ENCODE measurements at places on chromosomes 13 and 19.

DNA sequence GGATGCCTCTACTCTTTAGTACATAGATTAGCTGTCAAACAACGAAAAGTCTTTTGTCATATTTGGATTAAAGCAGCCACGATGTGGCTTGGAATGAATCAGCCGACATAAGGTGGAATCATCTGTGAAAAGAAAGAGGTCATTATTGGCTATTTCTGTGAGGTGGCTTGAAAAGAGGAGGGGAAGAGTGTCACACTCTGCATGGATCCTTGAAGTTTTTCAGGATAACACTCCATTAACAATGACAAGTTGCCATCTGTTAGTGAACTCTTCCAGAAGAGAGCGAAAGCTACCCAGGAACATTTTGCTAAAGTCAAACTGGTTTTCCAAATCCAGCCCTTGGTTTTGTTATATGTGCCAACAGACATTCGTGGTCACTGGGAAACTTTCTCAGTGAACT is 1604.8 kb downstream of the OLFM4 start:
- no peak for DNase-seq

- DNase-seq, result no peak
Measured at GRCh38 chr19:37930416-37930815, 23.4 kb downstream of the SIPA1L3 start.

DNA sequence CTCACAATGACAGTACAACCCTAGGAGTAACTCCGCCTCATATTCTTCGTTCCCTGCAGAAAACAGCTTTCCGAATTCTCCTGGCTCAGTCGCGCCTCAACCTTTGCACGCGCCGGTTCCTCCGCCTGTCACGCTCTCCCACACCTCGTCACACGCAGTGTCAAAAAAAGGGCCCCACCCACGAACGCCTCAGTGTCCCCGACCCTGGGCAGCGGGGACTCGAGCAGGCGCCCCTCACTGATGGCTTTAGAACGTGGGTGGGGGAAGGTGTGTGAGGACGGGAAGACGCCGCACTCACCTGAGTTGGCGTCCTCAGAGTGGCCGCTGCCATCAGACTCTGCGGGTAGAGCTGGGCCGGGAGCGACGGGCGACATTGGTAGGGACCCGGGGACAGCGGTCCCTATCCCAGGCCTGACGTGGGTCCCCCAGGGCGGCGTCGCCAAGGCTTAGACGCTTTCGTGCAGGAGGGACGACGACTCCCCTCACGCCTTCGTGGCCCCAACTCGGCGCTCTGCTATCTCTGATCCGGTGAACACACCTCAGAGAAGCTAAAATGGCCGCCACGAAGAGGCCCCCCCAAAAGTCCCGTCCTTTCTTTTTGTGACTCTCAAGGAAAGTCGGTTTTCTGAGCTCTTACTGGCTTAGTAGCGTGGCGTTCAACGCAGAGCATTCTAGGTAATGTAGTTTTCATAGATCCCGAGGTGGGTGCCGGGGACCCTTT is at the start of gene ZNF154:
ZNF154 (minus strand) TSS at position 564 of the 721 bp plus-strand sequence; CDS start at position 331, 233 bp downstream.
- peak; percentile 6 for DNase-seq

GRCh38 chr13:68291595-68291994 is 1061.5 kb upstream of the PCDH9 start:
- no peak for DNase-seq

DNA sequence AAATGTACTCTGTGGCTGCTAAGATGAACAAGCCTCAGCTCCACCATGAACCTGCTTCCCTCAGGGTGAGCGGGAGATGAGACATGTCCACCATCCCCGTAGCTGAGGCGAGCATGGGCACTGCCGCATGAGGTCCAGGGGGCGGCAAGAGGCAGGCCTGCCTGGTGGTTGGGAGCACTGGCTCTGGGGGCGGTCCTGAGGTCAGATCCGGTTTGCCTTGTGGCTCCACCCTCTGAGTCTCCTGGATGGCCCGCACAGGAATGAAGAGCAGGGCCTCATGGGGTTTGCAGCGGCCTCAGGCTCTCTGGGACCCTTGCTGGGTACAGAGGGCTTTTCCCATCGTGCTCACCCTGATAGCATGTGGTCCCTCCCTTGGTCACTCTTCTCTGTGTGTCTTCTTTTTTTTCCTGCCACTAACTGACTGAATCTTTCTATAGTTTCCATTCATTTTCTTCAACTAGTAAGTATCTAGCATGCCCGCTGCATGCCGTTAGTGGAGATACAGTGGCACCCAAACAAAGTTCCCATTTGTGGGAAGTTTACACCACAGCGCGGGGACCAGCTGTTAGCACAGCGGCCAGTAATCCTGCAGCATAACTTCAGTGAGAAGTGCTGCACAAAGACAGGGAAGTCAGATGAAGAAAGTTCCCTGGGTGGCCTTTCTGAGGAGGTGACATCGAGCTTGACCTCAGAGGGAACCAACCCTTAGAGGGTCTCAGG is 37.3 kb downstream of the CAPN12 start:
- no peak for DNase-seq

DNA sequence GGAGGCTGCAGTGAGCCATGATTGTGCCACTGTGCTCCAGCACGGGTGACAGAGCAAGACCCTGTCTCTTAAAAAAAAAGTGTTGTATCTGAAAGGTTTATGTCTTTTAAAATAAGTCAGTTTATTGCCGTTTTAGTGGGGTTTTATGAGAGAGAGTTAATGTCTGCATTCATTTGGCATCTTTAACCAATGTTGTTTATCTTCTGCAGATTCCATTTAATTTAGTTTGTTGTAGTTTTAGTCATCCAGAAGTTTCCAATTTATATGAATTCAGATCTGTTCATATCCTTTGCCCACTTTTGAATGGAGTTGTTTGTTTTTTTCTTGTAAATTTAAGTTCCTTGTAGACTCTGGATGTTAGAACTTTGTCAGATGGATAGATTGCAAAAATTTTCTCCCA is 36.7 kb upstream of the LPAR6 start:
- no peak for DNase-seq

Measured in stimulated activated CD4-positive, alpha-beta T cell treated with anti-CD3 and anti-CD28 coated beads, Interleukin-15, amount 100 ng/mL, for 1 hour (primary cell).